Left hindlimb (tissue), 1 donor: ENCODE measurements at places on chromosomes 6 and 20.

- DNase-seq: no peak
These were observed 455.0 kb upstream of the SOX4 start for GRCh38 chr6:21138336-21139069.

DNA sequence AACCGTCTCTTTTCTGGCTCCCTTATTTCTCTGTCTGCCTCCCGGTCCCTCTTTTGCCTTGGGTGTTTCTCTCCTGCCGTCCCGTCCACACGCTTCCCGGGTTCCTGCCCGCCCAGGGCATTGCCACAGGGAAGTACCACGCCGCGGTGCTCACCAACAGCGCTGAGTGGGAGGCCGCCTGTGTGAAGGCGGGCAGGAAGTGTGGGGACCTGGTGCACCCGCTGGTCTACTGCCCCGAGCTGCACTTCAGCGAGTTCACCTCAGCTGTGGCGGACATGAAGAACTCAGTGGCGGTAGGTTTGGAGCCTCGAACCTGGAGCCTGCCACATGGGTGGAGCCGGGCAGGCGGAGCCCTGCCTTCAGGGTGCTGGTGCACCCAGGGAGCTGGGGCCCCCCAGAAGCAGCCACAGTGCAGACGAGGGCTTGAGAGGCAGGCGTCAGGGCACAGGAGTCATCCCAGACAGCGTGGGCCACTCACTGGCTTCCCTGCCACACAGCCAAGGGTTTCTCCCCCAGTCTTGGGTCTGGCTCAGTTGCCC, 21.3 kb downstream of the NPEPL1 start:
- DNase-seq: peak; percentile 23

GRCh38 chr6:117495869-117496268, 13.4 kb downstream of the DCBLD1 start:
- no peak for DNase-seq

- no peak for DNase-seq
These were observed 92.6 kb upstream of the AGPAT4 start for GRCh38 chr6:161366301-161366923.

GRCh38 chr6:68975816-68976215, 340.7 kb downstream of the ADGRB3 start:
- no peak for DNase-seq

GRCh38 chr6:15551798-15552197, 111.0 kb downstream of the DTNBP1 start:
- DNase-seq: peak; percentile 45

DNA sequence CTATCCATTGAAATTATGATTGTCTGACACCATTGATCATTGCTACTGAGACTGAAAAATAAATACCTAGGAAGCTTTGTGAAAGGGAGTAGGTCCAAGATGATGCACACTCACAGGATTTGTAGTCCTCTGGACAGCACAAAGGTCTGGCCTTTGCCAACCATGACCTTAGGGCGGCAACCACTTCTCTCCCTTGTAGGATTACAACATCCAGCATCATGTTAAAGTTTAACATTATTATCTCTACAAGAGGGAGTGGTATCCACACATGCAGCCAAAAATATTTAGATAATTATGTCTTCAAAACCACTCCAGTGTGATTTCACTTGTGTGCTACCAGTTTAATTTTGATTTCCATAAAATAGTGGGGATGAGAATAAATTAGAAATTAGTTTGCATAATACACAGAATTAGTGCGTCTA, 51.1 kb upstream of the NHSL1 start:
- no peak for DNase-seq

- no peak for DNase-seq
These were observed 809.4 kb upstream of the CITED2 start for GRCh38 chr6:140183881-140184280.

GRCh38 chr6:143959927-143960326, 48.1 kb downstream of the PLAGL1 start:
- no peak for DNase-seq

DNA sequence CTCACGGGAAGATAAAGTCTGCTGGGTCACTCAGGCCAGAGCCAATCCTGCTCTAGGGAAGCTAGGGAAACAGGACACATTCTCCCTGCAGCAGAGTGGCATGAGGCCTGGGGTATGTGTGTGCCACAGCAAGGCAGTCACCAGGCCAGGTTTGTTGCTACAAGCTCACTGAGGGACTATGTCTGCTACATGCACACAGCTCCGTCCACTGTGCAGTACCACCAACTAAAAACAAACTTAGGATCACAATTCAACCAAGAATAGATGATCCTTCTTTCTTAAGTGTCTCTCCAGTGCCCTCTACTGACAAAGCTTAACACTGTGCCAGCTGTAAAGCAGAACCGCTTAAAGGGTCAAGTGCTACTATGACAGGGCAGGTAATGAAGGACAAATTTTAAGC, 192.5 kb downstream of the PTPRK start:
- no peak for DNase-seq
